Right hindlimb (tissue), 1 donor: ENCODE measurements at places on chromosomes 16 and 17.

DNA sequence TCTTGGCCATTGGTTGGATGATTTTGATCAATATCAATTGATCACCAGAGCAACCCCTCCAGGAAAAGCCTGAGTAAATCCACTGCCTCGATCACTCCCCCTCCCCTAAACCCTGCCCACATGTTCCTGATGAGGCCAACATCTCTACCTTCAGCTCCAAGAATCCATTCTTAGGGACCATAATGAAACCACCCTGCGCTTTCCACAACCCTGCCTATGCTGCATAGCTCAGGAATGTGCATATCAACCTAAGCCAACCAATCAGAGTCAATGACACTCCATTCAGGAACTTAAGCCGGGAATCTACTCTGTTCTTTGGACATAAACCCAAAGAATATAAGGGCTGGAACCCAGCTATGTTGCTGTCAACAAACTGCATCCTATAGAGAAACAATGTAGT, 86.3 kb downstream of the MYH11 start:
- no peak for DNase-seq

GRCh38 chr17:68972119-68972704, 17.0 kb upstream of the ABCA8 start:
- DNase-seq, result peak; percentile 33

DNA sequence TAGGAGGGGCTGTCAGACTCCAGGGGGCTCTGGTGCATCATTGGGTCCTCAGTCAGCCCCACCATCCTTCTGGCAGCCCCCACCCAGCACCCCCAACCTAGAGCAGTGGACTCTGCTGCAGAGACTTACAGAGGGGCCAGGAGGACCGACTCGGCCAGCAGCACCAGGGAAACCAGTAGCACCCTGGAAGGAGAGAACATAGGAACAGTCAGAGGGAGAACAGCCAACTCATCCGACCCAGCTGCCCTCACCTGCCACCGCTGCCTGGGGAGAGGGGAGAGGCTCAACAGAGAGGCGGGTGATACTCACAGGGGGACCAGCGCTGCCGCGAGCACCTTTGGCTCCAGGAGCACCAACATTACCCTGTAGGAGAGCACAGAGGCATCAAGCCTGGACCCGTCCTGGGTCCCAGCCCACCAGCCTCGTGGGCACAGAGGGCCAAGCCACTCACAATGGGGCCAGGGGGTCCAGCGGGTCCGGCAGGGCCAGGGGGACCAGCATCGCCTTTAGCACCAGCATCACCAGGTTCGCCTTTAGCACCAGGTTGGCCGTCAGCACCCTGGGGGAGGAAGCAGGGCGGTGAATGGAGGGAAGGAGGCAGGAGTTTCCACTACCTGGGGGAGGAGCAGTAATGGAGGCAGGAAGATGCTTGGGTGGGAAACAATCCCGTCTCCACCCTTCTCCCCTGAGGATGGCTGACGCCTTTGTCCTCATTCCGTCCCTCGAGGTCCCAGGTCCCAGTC, 11.7 kb downstream of the COL1A1 start:
- DNase-seq, result peak; percentile 77

GRCh38 chr16:29028457-29029167, 43.8 kb downstream of the LAT start:
- no peak for DNase-seq

DNA sequence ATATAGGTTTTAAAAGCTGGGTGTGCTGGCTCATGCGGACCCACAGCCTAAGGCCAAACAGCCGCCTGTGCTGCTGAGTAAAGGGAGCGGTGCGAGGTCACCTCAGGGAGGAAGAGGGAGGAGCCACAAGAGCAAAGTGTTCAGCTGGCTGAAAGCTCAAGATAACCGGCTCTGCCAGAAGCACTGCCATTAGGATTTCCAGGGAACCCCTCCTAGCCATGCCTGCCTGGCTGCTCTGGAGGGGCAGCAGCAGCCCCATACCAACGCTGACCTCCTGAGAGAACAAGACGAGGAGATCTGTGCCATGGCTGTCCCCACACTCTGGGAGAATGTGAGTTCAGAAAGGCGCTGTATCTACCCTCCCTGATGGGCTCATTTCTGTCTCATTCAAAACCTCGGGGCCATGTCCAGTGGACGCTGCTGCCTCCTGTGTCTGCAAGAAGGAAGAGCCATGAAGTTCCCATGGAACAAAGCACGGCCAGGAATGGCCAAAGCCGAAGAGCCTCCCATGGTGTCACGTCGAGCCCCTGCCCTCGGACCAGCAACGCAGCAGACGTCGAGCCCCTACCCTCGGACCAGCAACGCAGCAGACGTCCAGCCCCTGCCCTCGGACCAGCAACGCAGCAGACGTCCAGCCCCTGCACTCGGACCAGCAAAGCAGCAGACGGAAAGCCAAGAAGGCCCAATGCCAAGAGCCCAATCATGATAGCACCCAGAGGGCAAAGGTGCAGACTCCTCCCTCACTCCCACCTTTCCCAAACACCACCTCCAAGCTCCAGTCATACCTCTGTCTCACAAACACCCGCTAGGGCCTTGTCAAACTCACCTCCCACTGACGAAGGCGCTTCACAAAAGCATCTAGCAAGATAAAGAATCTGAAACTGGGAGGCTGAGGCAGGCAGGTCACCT, 107.0 kb downstream of the ANKRD11 start:
- no peak for DNase-seq

- no peak for DNase-seq
Observed at GRCh38 chr17:10429421-10430045, 7.8 kb upstream of the MYH8 start.

DNA sequence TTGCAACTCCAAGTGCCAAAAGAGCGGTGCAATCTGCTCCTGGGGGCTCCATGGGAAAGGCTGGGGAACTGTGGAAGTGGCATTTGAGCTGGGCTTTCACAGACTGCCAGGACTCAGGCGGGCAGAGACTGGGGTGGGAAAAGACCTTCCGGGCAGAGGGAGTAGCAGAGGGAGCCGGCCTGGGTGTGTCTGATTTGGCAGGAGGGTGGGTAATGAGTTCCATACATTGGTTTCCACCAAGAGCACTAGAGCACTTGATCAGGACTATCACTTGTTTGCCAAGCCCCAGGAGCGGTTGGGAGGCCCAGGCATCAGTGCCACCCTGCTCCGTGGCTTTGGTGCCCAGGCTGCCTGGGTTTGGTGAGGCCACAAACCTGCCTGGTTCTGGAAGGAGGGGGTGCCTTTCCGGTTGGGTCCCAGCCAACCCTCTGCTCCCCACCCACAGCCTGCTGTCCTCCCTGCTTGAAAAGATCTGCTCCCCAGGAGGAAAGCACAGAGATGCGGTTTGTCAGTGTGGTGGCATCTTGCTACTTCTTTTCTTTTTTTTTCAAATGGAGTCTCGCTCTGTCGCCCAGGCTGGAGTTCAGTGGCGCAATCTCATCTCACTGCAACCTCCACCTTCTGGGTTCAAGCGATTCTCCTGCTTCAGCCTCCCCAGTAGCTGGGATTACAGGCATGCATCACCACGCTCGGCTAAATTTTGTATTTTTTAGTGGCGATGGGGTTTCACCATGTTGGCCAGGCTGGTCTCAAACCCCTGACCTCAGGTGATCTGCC, 3.5 kb upstream of the TRIM47 start:
- DNase-seq, result no peak

DNA sequence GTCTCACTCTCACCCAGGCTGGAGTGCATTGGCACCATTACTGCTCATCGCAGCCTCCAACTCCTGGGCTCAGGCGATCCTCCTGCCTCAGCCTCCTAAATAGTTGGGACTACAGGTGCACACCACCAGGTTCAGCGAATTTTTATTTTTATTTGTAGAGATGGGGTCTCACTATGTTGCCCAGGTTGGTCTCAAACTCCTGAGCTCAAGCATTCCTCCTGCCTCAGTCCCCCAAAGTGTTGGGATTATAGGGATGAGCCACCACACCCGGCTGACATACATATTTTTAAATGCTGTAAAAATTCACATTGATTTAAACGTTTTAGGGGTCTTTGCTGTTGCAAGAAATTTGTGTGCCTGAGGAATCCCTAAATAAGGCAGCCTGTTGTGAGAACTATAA, 24.8 kb upstream of the SEC14L1 start:
- DNase-seq, result no peak

GRCh38 chr17:6749519-6749918, 6.3 kb upstream of the XAF1 start:
- no peak for DNase-seq

- no peak for DNase-seq
Observed at GRCh38 chr17:55433629-55434422, 12.2 kb upstream of the MMD start.

GRCh38 chr17:39556423-39556822, 51.3 kb downstream of the NEUROD2 start:
- DNase-seq, result no peak

GRCh38 chr16:84398701-84399100, 30.4 kb downstream of the ATP2C2 start:
- DNase-seq, result peak; percentile 37

- DNase-seq, result no peak
Observed at GRCh38 chr16:28052274-28053128, 11.0 kb downstream of the GSG1L start.

DNA sequence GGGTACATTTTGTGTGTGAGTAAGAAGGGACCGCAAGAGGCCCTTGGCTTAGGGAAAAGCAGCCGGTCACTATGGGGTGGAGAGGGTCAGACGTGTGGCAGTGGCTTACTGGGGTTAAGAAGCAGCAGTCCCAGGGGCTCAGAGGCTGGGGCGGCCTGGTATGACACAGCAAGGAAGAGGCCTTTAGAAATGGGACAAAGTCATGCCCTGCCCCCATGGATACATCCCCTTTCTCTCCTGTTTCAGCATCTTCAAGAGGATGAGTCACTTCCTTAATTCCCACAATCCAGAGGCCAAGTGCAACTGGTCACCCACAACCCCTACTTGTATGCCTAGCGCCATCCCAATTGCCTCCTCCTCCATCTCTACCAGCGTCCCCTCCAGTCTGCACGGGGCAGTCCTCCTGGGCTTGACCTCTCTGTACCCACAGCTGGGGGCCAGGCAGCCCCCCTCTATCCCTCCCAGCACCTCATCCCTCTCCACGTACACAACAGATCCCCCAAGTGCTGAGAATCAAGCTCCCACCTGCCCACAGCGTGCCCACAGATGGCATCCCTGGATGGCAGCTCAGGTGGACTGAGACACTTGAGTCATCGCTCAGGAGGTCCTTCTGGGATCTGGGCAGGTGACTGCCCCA, 6.9 kb upstream of the EFTUD2 start:
- no peak for DNase-seq

DNA sequence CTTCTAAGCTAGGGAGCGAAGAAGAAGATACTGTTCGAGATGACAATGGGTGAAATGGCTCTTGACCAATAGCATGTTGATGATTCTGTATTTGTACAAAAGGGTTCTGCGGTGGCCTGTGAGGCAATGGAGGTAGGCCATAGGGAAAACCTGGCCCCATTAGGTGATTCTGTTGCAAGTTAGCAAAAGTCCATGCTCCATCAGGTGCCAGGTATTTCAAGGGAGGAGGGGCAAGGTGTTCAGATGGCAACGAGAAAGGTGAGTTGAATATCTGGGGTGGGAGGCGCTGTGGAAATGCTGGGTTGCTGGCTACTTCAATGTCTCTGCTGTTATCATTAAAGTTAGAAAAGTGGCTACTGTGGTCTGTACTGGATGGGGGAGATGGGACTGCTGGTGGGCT, 62.8 kb downstream of the CACNG1 start:
- DNase-seq, result no peak

GRCh38 chr16:287298-287811, 4.4 kb downstream of the PDIA2 start:
- no peak for DNase-seq

- DNase-seq, result no peak
Observed at GRCh38 chr16:58999762-59000161, 265.6 kb upstream of the GOT2 start.

- DNase-seq, result no peak
Observed at GRCh38 chr16:17258848-17259713, 211.7 kb downstream of the XYLT1 start.

- no peak for DNase-seq
Observed at GRCh38 chr17:32604966-32605365, 118.2 kb downstream of the CDK5R1 start.

GRCh38 chr17:43199633-43200032, 12.0 kb upstream of the TMEM106A start:
- DNase-seq, result no peak

GRCh38 chr17:74024871-74025531, 178.5 kb upstream of the RPL38 start:
- DNase-seq, result no peak

- no peak for DNase-seq
Observed at GRCh38 chr16:125011-125410, 13.5 kb downstream of the NPRL3 start.

DNA sequence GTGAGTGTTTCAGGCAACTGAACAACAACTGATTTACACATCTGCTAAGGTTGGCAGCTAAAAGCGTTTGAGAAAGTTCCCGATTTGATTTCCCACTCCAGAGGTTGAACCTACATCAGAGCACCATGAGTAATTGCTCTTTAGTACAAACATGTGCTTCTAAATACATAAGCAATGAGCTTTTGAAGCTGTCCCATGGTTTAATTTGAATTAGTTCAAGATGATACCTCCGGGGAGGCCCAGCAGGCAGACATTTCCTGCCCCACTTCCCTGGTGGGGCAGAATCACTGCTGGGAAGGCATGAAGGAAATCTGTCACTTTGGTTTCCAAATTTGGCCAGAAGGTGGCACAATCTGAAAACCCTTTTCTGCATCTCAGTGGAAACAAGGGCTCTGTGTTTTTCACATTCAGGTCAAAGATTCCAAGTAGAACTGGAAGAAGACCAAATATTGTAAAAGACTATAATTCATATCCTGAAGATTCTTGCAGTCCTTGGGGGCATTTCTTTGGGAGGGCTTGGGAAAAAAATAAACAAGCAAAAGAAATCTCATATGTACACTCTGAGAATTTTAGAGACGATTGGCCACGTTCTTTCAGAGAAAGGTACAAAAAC, 176.2 kb upstream of the FAM20A start:
- peak; percentile 85 for DNase-seq

DNA sequence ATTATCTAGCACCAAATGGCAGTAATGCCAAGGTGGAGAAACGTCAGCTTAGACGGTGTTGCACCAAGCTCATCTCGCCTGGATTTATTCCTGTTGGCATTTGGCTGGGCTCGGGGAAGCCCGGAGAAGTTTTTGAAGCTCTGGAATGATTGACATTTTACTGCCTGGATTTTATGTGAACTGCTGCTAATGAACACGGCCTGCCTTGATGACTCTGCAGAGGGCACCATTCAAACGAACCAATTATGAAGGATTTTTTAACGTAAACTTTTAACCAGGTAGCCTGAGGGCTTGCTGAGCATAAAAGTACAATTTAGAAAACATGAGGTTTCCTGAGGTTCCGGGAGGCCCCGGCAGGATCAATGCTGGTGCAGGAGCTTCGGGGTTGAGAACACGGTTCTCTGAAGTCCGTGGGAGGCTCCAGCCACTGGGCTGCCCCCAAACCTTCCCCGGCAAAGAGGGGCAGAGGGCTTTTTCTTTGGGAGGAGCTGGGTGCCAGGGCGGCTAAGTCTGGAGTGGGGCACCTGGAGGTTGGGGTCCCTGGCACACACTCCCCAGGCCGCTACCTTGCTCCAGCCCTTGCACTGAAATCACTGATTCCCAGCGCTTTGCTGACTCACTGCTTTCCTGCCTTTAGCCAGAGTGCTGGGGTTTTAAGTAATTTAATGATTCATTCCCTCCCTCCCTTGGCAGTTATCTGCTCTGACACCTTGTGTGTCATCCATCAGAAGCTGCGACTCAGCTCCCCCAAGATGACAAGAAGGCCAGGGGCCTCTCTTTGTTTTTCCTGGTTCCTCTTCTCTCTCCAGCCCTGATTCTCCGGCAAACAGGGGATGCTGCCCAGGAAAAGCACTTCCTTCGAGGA, 161.2 kb upstream of the IRX3 start:
- DNase-seq, result no peak
